ENCODE measurements at places on chromosomes 6 and 20.

GRCh38 chr6:30150671-30151395 is 10.2 kb downstream of the TRIM10 start:
- no peak for DNase-seq

DNA sequence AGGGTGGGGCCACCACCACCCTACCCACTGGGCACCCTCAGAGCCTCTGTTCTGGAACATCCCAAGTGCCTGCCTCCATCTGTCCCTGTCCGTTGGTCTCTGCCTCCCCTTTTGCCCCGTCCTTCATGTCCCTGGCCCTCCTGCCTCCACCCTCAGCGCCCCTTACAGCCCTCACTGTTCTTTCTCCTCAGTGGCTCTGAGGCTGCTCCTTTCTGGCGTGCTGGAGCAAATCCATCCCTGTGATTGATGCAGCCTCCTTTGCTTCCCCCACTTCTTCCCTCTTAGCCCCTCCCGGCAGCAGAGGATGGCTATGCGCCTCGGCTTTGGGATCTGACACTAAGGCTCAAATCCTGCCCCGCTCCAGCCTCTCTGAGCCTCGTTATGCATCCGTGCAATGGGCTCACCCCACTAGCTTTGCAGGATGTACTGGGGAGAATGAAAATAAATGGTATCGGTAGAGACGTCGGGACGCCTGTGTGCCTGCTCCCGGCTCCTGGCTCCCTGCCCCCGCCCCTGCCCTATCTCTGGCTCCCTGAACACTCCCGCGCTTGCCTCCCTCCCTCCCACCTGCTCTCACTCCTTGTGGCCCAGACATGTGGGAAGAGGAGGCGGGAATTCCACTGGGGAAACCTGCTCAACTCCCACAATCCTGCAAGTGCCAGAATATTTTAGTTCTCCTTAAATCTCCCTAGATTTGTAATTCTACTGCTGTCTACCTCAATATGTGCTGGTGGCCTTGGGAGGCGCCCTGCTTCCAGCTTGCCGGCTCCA is 13.1 kb downstream of the VSTM2L start:
- DNase-seq: no peak

DNA sequence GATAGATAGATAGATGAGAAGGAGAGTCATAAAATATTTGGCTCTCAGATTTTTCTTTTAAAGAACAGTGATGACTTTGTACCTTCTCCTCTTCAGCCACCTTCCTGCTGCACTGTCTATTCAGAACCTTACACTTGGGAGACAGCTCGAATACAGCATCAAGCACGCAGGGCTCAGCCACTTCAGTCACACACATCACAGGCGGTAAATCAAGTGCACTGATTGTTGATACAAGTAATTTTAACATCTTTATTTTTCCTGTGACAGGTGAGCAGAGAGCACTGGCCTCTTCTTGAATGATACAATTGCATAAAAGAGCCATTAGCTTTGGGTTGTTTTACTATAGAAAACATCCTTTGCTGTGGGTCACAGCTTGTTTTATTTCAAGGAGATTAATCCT is 1118.5 kb upstream of the EYS start:
- DNase-seq: no peak

DNA sequence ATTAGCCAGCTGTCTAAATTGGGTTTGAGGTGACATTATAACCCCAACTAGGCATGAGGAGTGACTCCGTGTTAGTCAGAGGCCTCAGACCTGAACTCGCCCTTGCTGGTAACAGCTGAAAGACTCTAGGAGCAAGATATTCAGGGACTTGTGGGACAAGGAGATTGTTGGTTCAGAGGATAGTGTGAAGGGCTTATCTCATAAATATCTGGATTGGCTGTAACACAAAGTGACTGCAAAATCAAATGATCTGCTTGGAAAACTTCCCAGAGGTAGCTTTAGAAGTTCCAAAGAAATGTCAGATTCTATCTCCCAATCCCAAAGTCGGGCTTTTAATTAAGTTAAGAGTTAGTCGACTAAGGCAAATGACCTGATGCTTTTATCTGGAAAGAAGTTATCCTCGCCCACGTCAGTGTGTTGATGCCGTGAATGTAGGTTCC is 72.4 kb downstream of the TULP4 start:
- DNase-seq: no peak

DNA sequence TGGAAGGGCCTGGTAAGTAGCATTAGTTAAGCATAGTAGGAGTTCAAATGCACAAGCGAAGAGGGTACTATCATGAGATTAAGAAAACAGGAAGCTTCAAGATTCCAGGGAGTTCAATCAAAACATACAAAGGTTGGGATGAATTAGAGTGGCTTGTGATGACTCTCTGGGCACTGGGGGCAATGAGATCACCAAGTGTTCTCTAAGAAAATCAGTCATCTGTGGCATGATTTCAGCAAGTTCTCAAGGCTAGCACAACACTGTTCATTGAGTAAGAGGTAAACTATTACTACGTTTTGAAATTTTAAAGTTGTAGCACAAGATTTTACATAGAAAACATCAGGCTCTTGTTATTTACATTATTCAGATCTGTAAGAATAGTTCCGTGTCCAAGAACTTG is 139.7 kb upstream of the FLRT3 start:
- DNase-seq: no peak

GRCh38 chr6:135212935-135213334 is 31.8 kb downstream of the MYB start:
- DNase-seq: no peak

Data from activated gamma-delta T cell treated with anti-CD3 and anti-CD28 coated beads, Interleukin-2, amount 50 U/mL, for 16 hours (primary cell).